ENCODE measurements at places on chromosomes 1 and 21. TPM values are rescaled to one million over a fixed set of nuclear protein-coding genes. Genes with fewer than 3 reads are reported as not detected.
A peak's percentile ranks its signal among the peaks of the same experiment; 100 is the strongest.

Gene PDPN
- total RNA-seq: not detected

Gene FAM72B
- 24.3 TPM for total RNA-seq

DNA sequence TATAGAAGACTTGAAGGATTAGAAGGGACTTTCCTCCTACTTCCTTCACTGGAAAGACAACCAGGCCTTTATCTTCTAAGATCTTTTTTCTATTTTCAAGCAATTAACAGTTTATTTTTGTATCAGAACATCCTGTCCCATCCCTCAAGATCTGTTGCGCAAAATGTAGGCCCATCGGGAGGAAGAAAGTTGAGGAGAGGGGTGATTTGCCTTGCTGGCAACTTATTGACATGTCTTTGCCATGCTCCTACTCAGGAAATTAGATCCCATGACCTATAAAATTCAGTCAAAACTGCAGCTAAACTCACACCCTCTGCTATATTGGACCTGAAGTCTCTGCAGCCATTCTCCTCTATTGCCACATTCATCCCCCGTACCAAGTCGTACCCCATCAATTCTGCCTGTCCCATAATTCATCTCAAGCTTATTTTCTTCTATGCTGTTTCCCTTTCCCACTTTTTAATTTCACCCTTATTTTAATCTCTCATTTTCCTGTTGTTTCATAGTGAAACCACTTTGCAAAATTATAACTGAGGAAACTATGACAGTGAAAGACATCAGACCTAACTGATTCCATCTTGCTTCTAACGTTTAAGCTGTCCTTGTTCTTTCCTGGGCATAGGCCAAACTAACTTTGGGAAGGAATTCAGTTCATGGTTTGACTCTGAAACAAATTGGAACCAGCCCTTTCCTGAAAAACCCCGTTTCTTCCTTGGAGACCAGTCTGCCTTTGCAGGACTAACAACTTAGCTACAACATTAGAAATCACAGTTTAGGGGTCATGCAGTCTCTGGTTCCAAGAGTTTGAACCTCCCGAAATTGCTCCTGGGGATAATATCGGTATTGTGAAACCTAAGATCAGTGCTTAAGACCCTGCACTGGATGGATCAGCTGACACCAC, 195.7 kb upstream of the PTBP2 start:
- DNase-seq: no peak

Gene ERG
- total RNA-seq: not detected

DNA sequence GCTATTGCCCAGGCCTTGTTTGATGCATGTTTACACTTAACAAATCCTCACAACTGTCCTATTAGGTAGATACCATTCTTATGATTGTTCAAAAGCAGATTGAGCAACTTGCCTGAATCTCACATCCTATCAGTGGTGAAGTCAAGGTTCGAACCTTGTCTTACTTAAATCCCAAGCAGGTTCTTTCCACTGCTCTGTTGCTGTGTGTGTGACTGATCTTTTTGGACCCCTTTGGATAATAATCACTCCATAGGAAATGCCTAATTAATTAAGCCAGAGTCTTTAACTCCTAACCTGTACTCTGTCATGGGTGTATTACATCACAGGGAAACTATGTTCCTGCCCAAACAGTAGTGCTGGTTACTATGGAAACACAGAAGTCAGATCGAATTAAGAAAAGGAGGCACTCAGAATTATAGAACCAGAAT, 84.2 kb downstream of the SPATA46 start:
- DNase-seq: no peak

DNA sequence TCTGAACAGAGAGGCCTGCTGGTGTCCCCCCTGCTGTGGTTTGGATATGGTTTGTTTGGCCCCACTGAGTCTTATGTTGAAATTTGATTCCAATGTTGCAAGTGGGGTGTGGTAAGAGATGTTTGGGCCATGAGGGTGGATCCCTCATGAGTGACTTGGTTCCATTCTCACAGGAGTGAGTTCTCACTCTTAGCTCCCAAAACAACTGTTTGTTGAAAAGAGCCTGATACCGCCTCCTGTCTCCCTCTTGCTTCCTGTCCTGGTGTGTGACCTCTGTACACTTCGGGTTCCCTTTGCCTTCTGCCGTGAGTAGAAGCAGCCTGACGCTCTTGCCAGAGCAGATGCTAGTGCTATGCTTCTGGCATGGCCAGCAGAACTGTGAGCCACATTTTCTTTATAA, 60.5 kb downstream of the C21orf91 start:
- DNase-seq: no peak

DNA sequence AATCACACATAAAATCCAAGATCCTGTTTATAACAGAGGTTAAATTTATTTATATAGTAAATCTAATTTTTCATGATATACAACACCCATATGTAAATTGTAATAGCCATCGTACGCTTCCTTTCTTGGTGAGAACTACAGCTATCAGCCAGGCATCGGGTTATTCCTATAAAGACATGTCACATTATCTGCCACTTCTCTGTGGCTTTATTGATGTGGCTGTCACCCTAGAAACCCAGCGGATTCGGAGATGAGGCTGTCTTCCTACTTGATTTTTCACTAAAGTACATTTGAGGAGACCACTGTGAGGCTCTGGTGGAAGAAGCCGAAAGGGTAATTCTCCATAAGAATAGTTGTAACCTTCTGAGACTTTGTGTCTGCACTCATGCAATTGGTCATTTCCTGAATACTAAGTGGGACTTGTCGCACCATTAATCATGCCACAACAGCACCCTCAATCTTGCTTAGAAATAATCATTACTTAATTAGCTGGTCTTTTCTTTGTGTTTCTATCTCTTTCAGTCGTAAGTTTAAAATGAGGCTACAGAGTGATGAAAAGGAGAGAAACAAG, 106.0 kb downstream of the NTNG1 start:
- DNase-seq: no peak

DNA sequence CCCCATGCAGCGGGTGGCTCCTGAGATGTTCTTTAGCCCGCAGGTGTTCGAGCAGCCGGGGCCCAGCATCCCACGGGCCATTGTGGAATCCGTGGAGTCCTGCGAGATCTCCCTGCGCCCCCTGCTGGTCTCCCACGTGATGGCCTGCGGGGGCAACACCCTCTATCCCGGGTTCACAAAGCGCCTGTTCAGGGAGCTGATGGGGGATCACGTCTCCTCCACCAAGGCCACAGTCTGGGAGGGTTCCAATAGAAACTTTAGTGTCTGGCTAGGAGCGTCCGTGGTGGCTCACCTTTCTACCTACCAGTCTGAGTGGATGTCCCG, 71.0 kb downstream of the ACTL8 start:
- DNase-seq: no peak

GRCh38 chr21:42287193-42288083, 27.8 kb downstream of the TFF3 start:
- DNase-seq: no peak

DNA sequence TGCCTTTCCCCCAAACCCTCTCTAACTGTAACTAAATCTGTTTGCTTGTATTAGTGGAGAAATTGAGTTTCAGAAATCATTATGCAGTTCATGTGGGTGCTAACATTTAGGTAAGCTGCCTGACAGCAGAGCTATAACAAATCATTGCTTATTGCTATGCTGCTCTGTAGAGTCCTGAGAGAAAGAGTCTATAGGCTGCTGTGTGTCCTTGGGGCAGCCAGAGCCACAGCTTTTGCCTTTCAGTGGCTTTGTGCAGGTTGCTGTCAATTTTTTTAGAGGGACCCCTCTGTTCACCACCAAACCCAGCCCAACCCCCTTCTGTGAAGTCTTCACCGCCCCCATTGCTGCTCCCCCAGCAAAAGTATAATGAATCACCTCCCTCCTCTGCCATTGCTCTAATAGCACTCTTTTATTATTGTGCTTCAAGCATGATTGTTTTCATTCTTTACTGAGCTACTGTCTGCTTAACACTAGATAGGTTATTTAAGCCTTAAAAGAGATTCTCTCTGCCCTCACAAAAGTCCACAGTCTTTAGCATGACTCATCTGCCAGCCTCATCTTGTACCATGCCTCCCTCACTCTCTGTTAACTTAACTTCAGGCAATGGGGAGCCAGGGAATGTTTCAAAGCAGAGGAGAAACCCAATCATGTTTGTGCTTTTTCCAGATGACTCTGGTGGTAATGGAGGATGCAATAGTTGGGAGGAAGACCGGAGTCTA, 38.6 kb downstream of the DIRAS3 start:
- no peak for DNase-seq

DNA sequence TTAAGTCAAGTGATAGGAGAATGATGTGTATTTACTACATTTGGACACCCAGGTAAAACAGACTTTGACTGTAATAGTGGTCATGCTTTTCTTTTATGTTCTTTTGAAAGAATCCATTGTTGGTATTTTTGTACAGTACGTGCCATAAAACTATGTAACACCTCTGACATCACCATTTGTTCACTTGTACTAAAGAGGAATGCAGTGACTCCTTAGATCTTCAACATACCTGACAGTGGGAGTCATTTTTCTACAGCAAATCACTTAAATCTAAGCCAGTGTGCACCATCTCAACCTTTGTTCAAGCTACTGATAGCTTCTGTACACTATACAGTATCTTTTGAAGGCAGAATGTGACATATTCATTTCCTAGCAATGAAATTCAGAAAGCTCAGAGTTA, 6.3 kb upstream of the PLD5 start:
- no peak for DNase-seq

GRCh38 chr21:42746240-42746592, 92.8 kb downstream of the PDE9A start:
- DNase-seq: no peak

DNA sequence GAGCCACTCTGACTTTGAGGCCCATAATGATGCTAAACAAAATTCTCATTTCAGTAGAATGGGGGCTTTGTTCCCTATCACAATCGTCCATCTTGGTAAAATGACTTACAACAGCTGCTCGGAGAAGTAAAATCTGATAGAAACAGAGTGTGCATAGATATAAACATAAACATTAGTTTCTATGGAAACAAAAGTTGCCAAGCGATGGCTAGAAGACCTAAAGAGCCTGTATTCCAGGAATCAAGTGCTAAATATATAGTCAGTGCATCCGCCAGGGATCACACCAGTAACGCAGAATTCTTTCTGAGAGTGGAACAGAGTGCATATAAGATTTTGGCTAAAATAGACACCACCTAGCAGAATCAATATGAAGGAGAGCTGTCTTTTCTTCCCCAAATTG, 91.2 kb upstream of the KAZN start:
- DNase-seq: no peak

- no peak for DNase-seq
Observed at GRCh38 chr21:33189237-33189636, 40.5 kb upstream of the IFNAR2 start.

DNA sequence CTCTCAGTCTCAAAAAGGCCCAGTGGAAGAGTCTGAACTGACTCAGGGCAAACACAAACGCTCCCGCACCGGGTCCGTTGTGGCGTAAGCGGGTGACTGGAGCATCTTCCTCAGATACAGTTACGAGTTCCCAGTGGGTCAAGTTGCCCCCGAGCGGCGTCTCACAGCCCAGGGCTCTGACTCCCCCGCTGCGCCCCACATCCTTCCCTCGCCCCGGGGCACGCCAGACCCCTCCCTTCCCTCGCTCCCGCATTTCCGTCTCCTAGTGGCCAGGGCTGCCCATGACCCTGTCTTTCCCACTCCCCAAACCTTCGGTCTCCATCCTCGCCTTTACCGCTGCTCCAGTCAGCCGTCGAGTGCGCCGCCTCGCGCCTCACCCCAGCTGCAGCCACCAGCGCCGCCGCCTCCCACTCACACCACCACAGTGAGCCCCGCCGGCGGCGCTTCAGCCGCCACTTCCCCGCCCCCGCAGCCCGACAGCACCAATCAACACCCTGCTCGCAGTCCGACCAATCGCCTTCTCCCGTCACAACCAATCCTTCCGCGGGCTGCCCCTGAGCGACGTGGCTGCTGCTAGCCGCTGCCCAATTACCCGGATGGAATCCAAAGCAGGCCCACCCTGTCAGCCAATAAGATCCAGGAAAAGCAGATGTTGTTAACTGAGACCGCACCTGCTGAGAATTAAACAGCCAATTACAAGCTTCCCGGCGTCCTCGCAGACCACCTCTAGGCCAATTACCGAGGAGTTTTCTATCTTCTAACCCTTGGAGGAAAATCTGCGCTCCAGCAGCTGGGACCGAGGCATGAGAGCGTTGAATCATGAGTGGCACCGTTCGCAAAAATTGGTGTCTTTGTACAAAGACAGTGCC, at the start of gene TDRKH:
Gene TDRKH (minus strand): TSS at position 430 of the 869 bp plus-strand sequence. CDS start 7,478 bp downstream, outside the sequence.
- DNase-seq: peak; percentile 98
